Muscle of leg (tissue), 16 donors: ENCODE measurements at places on chromosomes 3 and 15.

DNA sequence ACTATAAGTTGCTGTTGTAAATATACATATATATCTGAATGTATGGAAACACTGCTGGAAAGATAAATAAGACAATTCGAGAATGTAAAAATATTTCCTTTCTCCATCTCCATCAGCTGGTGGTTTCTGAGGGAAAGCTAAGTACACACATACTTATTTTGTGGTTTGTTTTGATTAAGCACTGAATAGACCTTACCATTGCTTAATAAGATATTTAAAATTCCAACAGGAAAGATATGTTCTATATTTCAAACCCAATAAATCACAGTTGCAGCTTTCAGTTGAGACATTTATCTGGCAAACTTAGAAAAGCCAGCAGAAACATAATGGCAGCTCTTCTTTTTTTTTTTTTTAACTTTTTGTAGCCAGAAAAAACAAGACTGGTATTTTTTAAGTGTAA, 160.4 kb downstream of the VGLL3 start:
- H3K4me3 ChIP-seq, result no peak overlapping the region
- H3K27ac ChIP-seq, result no peak overlapping the region
- H3K4me1 ChIP-seq, result no peaks in the 10 kb centered on the region
- H3K27me3 ChIP-seq, result no peaks in the 10 kb centered on the region
- H3K36me3 ChIP-seq, result no peaks in the 10 kb centered on the region
- DNase-seq, result no peak

- peak overlapping the region; percentile 84 for H3K4me3 ChIP-seq
- H3K36me3 ChIP-seq, result peaks cover 26% of the 10 kb centered on the region
- H3K27me3 ChIP-seq, result no peaks in the 10 kb centered on the region
- DNase-seq, result peak; percentile 91
- H3K27ac ChIP-seq, result peak overlapping the region; percentile 89
- H3K4me1 ChIP-seq, result peaks cover 71% of the 10 kb centered on the region
Observed at GRCh38 chr3:42654331-42655201, 1.1 kb downstream of the ZBTB47 start.

DNA sequence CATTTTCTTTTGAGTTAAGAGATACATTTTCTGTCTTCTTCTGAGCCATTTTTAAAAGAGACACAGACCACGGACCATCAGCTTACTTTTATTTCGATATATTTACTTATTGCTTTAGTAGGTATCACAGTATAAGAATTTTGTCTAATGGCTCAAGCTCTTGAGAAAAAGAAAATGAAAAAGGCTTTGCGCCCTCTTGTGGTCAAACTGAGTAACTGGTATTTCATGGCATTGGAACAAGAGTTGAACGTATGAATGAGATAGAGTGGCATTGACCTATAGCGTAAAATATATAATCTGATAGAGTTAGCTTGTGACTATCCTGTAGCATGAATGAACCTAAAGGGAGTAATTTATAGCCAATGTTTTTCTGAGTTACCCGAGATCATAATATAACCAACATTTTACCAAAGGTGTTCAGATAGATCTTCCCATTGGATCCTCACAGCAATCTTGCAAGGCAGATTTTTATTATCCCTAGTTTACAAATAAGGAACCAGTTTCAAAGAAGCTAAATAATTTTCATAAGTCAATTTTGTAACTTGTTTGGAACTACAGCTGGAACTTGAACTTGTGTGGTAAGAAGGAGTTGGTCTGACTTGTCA, 154.6 kb downstream of the POLR2M start:
- H3K27me3 ChIP-seq, result no peaks in the 10 kb centered on the region
- H3K36me3 ChIP-seq, result no peaks in the 10 kb centered on the region
- peaks cover 3% of the 10 kb centered on the region for H3K4me1 ChIP-seq
- no peak overlapping the region for H3K4me3 ChIP-seq
- DNase-seq, result peak; percentile 72

GRCh38 chr3:126459111-126459762, 16.5 kb downstream of the ZXDC start:
- H3K4me3 ChIP-seq, result no peak overlapping the region
- H3K36me3 ChIP-seq, result peaks cover 68% of the 10 kb centered on the region
- H3K27me3 ChIP-seq, result no peaks in the 10 kb centered on the region
- DNase-seq, result no peak

DNA sequence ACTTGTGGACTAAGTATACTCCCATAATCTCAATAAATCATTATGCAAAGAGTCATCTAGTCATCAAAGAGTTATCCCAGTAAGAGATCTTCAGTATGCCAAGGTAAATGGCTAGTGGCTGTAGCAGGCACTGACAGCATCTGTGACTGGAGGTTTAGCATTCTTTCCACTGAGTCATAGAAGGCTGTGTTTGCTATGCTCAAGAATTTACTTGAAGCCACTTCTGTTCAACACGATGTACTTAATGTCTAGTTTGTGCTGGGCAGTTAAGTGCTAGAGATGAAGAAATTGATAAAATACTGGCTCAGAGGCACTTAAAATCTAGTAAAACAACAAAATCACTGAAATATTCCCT, 13.0 kb downstream of the ZBED2 start:
- H3K4me1 ChIP-seq, result no peaks in the 10 kb centered on the region
- H3K4me3 ChIP-seq, result no peak overlapping the region
- H3K27ac ChIP-seq, result no peak overlapping the region
- no peak for DNase-seq

GRCh38 chr3:51686512-51687215, 15.6 kb downstream of the TEX264 start:
- H3K36me3 ChIP-seq, result peaks cover 56% of the 10 kb centered on the region
- peak; percentile 61 for DNase-seq
- H3K27me3 ChIP-seq, result no peaks in the 10 kb centered on the region
- peaks cover 44% of the 10 kb centered on the region for H3K4me1 ChIP-seq
- no peak overlapping the region for H3K4me3 ChIP-seq
- peak overlapping the region; percentile 79 for H3K27ac ChIP-seq

DNA sequence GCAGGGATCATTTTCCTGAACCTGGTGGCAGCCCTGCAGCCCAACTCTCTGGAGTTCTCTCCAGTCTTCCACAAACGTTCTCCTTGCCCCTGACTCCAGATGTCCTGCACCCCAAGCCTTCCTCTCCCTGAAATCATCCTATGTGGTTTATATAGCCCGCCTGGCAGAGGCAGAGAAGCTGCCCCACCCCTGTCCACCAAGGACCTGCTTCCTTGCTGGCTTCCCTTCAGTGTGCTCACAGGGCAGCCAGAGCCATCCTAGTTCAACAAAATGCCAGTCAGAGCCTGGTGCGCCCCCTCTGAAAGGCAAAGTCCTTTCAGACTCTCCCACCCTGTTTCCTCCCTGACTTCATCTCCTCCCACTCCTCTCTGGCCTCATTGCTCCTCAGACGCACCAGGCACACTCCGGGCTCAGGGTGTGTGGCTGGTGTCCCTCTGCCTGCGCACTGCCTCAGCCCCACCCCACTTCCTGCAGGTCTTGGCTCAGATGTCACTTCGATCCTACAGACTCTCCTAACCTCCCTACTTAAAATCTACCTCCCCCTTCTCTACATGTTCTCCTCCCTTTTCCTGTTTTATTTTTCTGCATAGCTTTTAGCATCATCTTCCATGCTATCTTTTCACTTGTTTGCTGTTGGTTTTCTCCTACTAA, 5.9 kb downstream of the KBTBD13 start:
- H3K4me1 ChIP-seq, result peaks cover 43% of the 10 kb centered on the region
- no peak overlapping the region for H3K4me3 ChIP-seq
- peaks cover 22% of the 10 kb centered on the region for H3K27me3 ChIP-seq
- no peak for DNase-seq

- no peaks in the 10 kb centered on the region for H3K27me3 ChIP-seq
- no peak overlapping the region for H3K4me3 ChIP-seq
- no peaks in the 10 kb centered on the region for H3K4me1 ChIP-seq
- peak; percentile 22 for DNase-seq
- no peaks in the 10 kb centered on the region for H3K36me3 ChIP-seq
- peak overlapping the region; percentile 43 for H3K27ac ChIP-seq
Observed at GRCh38 chr3:158470944-158471638, 99.9 kb upstream of the MLF1 start.

GRCh38 chr3:17544632-17545031, 197.8 kb downstream of the TBC1D5 start:
- no peaks in the 10 kb centered on the region for H3K4me1 ChIP-seq
- H3K27ac ChIP-seq, result no peak overlapping the region
- H3K4me3 ChIP-seq, result no peak overlapping the region
- no peak for DNase-seq

DNA sequence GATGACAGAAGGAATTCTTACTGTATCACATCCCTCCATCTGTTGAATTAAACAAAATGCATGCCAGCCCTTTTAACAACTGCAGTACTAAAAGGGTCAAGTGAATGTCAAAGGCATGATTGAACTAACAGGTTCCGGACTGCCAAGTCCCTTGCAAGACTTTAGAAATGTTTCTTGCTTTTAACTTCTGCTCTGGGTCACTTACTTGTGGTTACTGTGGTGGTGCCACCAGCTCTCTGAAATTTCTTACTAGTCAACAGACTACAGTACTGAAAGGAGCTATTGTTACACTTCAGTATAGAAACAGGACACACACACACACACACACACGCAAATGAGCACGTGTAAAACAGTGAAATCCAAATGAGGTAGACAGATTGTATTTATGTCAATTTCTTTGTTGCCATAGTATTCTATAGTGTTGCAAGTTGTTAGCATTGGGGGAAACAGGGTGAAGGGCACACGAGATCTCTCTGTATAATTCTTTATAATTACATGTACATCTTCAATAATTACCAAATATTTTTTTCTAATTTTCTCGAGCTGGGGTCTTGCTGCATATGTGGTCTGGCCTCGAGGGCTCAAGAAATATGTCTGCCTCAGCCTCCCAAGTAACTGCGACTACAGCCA, 79.9 kb upstream of the SLC25A26 start:
- H3K27me3 ChIP-seq, result no peaks in the 10 kb centered on the region
- H3K36me3 ChIP-seq, result no peaks in the 10 kb centered on the region
- H3K4me1 ChIP-seq, result peaks cover 3% of the 10 kb centered on the region
- DNase-seq, result peak; percentile 37

GRCh38 chr15:101048176-101048575, 129.0 kb downstream of the LRRK1 start:
- no peak overlapping the region for H3K4me3 ChIP-seq
- peak; percentile 82 for DNase-seq
- peak overlapping the region; percentile 63 for H3K27ac ChIP-seq
- peaks cover 8% of the 10 kb centered on the region for H3K36me3 ChIP-seq
- no peaks in the 10 kb centered on the region for H3K27me3 ChIP-seq
- peaks cover 34% of the 10 kb centered on the region for H3K4me1 ChIP-seq

DNA sequence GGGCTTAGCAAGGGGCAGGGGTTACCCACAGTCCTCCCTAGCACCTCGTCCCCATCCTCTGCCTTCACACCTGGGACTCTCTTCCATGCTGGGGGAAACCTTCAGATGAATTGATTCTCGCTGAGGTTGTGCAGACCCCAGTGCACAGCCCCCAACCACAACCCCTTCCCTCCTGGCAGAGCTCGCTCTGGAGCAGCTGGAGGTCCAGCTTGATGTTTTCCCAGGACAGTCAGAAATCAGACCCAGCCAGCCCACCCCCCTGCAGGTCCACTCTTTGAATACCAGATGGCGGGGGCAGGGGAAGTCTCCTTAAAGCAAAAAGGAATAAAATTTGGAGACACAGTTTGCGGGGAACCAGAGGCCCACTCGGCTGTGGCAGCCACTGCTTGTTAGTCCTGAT, 234.4 kb downstream of the XXYLT1 start:
- no peaks in the 10 kb centered on the region for H3K27me3 ChIP-seq
- no peaks in the 10 kb centered on the region for H3K36me3 ChIP-seq
- peaks cover 4% of the 10 kb centered on the region for H3K4me1 ChIP-seq
- no peak overlapping the region for H3K4me3 ChIP-seq
- H3K27ac ChIP-seq, result no peak overlapping the region

DNA sequence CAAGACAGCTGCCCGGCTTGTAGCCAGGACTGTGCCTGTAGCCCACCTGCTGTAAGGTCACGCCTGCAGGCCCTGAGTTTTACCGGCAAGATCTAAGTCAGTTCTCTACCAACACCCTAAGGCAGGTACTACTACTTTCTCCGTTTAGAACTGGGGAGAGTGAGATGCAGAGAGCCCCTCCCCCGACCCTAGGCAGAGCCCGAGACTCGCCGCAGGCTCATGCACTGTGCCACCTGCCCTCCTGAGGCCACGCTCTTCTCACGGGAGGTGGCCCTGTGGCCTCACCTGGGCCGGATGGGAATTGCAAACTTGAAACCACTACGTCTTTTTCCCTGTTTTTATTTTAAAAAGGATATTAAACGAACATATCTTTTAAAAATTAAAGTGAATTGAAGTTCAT, 36.9 kb upstream of the PCSK6 start:
- no peak overlapping the region for H3K4me3 ChIP-seq
- H3K36me3 ChIP-seq, result no peaks in the 10 kb centered on the region

GRCh38 chr3:72169561-72170472, 384.9 kb upstream of the PROK2 start:
- no peaks in the 10 kb centered on the region for H3K36me3 ChIP-seq
- H3K27me3 ChIP-seq, result peaks cover 2% of the 10 kb centered on the region
- H3K27ac ChIP-seq, result no peak overlapping the region
- DNase-seq, result no peak
- peaks cover 27% of the 10 kb centered on the region for H3K4me1 ChIP-seq

DNA sequence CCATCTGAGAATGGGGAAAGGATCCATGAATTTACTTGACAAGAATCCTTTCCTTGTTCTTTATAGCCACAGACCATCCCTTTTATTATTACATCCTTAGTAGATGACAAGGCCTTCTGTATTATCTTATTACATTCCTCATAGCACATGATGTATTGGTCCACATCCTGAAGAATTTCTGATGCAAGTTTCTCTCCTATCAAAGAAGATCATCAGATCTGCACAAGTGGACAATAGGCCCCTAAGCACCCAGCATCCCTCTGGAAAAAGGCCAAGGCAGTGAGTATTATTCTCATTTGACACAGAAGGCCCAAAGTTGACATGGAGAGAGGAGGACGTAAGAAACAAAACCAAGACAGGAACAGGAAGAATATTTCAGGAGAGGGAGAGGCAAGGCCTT, 31.4 kb downstream of the MYL3 start:
- DNase-seq, result no peak
- H3K27ac ChIP-seq, result no peak overlapping the region
- H3K4me3 ChIP-seq, result no peak overlapping the region

DNA sequence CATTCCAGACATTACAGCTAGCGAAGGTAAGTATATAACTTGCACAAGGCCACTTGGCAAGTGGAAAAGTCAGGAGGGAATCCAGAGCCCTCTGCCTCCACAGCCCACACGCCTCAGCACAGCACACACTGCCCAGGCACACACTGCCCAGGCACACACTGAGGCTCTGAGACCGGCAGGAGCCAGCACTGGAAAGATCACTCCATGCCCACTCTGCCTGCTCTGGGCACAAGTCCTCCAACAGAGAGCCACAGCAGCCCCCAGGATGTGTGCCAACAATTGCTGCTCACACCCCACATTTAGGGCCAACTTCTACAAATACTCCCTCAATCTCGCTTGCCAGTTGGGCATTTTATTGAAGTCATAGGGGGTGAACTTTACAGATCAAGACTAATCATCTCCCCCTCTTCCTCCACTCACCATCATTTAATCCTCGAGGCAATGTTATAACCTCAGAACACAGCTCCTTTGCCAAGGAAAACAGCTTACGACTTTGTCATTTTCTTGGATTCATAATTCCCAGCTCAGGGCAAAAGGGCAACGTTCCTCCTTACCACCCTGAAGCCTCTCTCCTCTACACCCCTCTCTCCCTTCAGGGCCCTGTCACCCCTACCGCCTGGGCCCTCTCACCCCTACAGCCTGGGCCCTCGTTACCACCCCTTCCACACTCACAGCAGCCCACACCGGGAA, 53.0 kb upstream of the TPM1 start:
- no peak for DNase-seq
- H3K4me1 ChIP-seq, result no peaks in the 10 kb centered on the region
- H3K4me3 ChIP-seq, result no peak overlapping the region
